ENCODE measurements at places on chromosomes 16 and 17.

- DNase-seq: no peak
Measured at GRCh38 chr16:86726340-86726739, 148.0 kb downstream of the FOXL1 start.

DNA sequence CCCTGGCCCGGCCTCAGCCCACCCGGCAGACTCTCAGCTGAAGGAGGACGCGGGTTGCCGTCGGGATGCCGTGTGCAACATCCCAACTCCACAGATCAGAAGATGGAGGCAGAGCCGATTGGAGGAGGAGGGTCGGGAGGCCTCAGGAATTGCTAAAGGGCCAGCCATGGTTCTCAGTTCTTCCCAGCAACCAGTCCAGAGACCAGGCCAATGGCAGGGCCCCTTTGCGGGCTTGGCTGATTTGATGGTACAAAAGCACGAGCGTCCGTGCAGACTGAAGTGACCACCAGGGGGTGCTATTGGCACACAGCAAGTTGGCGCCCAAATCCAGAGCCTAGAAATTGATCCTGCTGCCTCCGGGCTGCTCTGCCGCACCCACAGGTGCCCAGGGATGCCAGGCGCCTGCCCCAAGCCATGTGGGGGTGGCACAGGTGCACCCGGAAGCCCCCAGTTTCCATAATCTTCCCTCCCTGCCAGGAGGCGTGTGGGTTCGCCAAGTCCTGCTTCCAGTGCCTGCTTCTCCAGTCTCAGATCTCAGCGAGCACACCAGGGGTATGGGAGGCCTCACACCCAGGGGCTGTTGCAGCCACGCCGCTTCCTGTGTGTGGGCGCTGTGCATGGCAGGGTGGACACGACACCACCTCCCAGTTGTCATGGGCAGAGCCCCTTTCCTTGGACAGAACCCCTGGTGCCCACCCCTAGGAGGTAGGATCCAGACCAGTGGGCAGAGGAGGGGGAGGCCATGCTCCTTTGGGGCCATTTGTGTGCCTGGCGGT, 7.1 kb upstream of the TEX19 start:
- DNase-seq: peak; percentile 86

GRCh38 chr16:75228143-75228976, 9.6 kb downstream of the CTRB1 start:
- DNase-seq: no peak

DNA sequence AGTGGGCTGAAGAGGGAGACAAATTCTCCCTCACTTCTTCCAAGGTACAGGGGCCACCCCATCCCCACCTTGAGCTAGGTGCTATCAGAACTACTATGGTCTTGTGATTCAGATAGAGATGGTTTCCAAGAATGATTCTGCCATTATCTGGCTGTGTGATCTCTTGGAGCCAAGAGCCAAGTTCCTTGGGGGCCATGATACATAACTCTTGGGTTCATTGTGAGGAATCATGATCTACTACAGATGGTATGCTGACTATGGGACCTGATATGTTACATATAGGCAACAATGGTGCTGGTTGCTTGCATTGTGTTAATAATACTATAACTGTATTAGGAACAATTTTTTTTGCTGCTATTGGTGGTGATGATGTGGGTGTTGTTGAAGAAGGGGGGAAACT, 45.7 kb downstream of the DYNLRB2 start:
- DNase-seq: no peak

GRCh38 chr16:65648101-65648500, 526.2 kb upstream of the CDH11 start:
- no peak for DNase-seq

- no peak for DNase-seq
Measured at GRCh38 chr17:62906881-62907280, 59.2 kb upstream of the TANC2 start.

- DNase-seq: no peak
Measured at GRCh38 chr17:72566671-72567484, 446.1 kb downstream of the SOX9 start.

DNA sequence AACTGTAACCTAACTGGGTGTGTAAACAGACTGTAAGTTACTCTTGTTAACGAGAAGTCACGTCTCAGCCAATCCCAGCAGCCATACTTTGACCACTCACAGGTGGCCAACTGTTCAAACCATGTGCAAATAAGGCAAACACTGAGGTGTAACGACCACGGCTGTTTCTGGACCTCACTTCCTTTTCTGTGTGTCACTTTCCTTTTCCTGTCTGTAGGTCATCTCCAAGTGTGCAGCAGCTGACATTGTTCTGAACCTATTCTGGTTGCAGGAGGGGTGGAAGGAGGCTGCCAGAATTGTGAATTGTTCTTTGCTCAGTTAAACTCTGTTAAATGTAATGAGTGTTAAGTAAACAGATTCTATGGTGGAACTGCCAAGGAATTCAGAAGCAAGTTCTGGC, 627.4 kb downstream of the KCNJ2 start:
- DNase-seq: no peak

- DNase-seq: peak; percentile 42
Measured at GRCh38 chr16:69150146-69150865, 17.9 kb downstream of the UTP4 start.

- DNase-seq: no peak
Measured at GRCh38 chr17:55133583-55133982, 131.2 kb upstream of the HLF start.

DNA sequence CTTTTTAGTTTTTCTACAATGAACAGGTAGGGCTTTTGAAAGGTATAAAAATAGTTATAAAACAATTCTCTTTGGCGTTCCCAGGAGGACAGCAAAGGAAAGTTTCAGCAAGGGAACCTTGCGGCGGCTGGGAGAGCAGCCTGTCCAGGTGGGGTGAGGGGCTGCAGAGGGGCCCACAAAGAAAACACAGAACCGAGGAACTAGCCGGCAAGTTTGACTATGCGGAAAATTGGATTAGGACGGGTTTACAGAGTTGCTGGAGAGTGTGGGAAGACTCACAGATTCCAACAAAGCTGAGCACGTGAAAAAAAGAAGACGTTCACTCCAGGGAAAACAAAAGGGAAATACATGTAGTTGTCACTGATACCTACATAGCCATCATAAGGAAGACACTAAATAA, 40.2 kb upstream of the METTL16 start:
- DNase-seq: no peak

- no peak for DNase-seq
Measured at GRCh38 chr17:75922963-75923874, 17.6 kb downstream of the FBF1 start.

DNA sequence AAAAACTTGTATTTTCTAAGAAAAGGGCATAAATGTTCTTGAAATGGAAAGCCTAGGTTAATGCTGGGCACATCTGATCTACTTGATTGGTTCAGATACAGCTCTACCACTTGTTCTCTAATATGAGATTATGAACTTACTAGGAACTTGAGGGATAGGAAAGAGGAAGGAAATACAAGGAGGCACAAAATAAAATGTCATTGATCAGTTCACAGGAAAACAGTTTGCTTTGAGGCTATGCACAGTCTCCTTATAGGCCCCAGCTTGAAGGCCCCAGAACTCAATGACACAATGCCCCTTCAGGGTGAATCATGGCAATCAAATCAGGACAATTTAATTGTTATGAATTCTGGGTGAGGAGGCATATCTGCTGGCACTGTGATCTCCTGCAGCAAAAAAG, 27.1 kb downstream of the NXPH3 start:
- no peak for DNase-seq

DNA sequence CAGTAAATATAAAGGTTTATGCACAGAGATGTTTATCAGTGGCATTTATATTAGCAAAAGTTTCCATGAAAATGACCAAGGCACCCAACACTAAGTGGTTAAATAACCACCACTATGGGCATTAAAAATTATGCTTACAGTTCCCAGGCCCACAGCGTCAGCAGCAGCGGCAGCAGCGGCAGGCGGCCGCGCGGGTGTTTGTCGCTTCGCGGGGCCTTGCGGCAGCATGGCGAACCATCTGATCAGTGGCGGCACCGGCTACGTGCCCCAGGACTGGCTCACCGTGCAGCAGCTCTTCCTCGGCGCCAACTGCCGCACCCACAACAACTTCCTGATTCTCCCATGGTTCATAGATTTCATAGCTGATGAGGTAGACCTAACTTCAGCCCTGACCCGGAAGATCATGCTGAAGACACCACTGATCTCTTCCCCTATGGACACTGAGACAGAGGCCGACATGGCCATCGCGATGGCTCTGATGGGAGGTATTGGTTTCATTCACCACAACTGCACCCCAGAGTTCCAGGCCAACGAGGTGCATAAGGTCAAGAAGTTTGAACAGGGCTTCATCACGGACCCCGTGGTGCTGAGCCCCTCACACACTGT, 71.0 kb downstream of the GRIN2A start:
- no peak for DNase-seq

DNA sequence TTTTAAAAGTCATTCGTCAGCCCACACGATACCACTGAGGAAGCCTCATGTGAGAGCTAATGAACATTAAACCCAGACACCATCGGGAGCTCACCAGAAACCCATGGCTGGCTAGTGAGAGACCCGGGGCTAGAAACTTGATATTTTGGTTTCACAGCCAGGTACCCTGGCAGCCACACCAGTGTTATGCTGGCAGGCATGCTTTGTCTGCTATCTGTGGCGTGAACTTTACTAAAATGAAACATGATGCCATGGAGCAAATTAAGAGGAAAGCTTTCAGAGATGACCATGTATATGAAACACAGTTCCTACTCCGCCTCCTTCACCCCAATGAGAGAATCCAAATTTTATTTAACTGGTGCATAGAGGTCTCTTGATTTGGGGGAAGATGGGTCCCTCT, 291.2 kb downstream of the IRX3 start:
- no peak for DNase-seq

DNA sequence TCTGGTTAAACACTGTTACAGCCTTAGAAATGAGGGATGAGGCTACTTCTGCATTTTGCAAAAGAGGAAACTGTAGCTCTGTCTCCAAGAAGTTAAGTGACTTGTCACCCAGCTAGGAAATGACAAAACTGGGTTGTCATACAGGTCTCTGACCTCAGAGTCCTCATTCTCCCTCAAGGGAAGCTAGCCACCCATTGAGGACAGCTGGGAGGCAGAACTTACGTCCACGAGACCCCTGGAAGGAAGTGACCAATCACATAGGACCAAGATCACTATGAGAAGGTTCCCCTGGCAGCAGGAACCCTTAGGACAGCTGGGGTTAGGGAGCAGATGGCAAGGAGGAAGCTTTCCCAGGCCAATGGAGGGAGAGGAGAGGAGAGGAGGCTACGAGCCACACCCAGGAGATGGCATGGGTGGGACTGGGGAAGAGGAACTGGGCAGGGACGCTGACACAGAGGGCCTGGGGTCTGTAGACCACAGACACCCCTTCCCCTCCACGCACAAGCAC, 11.2 kb downstream of the METTL22 start:
- DNase-seq: no peak

- no peak for DNase-seq
Measured at GRCh38 chr17:5817475-5818395, 233.4 kb upstream of the NLRP1 start.

GRCh38 chr17:42879596-42879985, 21.0 kb upstream of the G6PC1 start:
- peak; percentile 30 for DNase-seq

DNA sequence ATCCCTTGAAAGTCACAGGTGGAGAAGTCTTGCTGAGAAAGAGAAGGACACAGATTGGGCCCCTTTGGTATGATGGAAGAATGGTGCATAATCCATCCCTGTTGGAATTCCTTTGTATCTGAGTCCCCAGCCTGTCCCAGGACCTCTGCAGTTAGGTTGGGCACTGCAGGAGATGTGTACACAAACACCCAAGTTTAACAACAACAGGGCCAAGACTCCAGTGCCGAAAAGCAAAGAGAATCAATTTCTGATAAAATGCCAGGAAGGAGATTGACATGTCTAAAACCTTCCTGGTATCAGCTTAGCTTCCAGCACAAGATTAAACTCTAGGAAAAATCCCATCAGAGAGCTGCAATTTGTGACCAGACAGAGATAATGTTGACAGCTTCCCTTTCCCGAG, 32.9 kb downstream of the KATNIP start:
- DNase-seq: no peak

DNA sequence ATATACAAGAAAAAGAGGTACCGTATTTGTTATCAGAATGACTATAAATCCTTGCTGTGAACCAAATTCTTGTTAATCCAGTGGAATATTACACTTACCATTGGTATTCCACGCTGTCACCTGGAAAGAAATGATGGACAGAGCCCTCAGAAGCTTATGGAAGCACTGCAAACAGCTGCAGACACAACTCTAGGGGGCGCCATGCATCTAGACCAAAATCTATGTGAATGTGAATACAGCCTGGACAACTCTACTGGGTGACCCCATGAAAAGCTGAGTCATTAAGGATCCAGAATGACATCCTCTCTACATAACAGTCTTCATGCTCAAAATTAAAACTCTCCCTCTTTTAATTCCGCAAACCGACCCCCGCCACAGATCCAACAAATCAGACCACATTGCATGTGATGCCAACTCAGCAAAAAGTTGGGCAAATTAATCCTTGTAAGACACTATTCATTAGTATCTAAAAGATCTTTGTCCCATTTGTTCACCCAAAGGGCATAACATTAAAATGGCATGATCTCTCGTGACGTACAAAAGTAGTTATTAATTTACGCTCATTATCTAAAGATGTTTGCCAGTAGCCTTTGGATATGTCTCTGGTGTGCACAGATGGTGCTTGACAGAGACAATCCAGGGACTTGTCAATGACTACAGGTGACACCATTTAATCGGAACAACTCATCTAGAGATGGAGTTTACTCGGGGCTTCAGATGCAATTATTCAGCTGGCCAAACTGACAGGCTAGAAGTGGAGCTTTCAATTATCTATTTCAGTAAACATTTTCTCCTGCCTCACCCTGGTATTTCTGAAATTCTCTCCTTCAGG, 552.7 kb upstream of the PSMD7 start:
- no peak for DNase-seq
